A549 treated with GW870086 at 1 μM for 4 hours (cell line): ENCODE measurements at places on chromosomes 5 and 9. TPM values are rescaled to one million over a fixed set of nuclear protein-coding genes. Genes with fewer than 3 reads are reported as not detected.

ENG gene
- 0.12 to 0.29 TPM (median 0.16 TPM) in 5 replicates for total RNA-seq

C5orf52 gene
- not detected in 5 replicates for total RNA-seq

GDA gene
- total RNA-seq: 1.2 to 1.3 TPM (median 1.2 TPM) in 5 replicates

KCNV2 gene
- not detected in 5 replicates for total RNA-seq

CFAP157 gene
- total RNA-seq: not detected in 5 replicates

GSN gene
- 65.6 to 76.2 TPM (median 74.7 TPM) in 5 replicates for total RNA-seq
